Left colon (tissue), 2 donors: ENCODE measurements at places on chromosomes 2 and 18.

GRCh38 chr2:136393514-136393913 is 275.6 kb upstream of the CXCR4 start:
- DNase-seq: no peak

DNA sequence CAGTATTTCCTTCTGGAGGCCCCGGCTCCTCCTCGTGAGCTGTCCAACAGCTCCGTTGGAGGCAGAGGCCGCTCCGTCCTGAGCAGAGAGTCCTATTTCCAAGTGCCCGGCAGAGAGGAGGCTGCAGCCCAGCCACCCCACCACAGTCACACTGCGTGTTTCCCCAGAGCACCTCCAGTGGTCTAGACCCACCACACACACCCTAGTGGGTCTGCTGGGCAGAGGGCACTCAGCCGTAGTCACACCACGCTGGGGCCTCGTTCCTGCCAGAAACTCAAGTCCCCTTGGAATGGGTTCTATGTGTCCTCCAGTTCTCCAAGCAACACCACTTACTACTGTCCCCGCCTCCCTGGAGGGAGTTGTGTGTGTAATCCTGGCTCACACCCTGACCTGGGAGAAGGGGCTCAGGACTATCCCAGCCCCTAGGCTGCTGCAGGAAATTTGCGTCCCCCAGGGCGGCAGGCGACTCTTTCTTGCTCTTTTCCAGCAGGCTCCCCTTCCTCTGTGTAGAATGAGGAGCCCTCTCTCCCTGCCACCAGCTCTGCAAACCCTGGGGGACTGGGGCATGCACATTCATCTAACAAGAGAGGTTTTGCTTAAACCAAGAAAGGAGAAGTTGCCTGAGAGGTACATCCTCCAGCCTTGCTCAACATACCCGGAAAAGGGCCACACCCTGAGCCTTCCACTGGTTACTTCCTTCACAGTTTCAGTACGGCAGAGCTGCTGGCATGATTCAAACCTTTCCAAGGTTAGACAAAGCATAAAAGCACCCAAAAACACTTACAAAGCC is 114.1 kb downstream of the NDUFA10 start:
- no peak for DNase-seq

GRCh38 chr2:69462780-69463179 is 25.5 kb upstream of the NFU1 start:
- no peak for DNase-seq

- no peak for DNase-seq
These were observed 6.3 kb downstream of the TNFAIP6 start for GRCh38 chr2:151363709-151364108.

DNA sequence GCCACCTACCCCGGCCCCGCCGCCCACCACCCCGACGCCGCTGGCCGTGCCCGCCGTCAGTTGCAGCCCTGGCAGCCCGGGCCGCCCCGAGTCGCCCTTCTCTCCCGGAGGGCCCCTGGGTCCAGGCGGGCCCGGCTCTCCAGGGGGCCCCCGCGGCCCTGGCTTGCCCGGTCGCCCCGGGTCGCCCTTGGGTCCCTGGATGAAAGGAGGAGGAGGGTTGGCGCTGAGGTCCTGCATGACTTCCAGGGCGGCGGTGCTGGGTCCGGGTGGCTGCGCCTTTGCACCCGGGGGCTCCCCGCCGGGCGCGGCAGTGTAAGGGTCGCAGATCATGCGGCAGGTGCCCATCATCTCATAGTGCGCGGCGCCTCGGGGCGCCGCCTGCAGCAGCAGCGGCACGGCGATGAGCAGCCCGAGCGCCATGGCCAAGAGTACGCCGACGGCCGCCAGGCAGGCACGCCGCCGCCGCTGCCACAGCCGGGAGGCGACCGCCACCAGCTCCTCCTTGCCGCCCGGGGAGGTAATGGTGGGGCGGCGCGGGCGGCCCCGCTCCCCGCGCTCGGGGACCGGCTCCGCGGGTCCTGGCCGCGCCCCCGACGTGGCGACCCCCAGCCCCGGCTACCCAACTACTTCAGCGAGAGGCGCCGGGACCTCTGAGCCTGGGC is 570 bp downstream of the C1QL2 start:
- no peak for DNase-seq

DNA sequence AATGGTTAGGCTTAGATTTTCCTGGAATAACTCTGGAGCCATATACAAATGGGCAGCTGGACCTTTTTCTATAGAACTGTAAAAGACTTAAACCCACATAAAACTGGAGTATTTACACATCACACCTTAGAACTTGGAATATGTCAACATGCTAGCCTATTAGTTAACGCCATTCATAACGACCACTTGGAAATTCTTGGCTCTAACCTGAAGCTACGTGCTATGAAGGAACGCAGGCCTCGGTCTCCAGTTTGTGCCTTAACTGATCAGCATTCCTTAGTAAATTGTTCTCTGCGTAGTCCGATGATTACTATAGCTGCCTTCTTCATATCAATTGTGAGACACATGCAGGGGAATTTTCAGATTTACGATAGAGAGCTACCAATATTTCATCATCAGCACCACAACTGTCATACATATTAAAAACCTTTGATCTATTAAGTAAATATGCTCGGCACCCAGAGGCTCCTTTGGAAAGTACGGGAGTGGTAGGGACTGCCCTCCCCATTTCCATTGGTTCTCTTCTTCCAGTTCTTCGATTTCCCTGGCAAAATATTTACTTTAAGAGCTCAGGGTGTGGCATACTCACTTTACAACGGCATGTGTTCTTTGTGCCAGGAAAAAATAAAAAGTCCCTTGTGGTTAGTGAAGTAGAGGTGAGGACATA is 17.5 kb upstream of the CCL20 start:
- DNase-seq: peak; percentile 43

DNA sequence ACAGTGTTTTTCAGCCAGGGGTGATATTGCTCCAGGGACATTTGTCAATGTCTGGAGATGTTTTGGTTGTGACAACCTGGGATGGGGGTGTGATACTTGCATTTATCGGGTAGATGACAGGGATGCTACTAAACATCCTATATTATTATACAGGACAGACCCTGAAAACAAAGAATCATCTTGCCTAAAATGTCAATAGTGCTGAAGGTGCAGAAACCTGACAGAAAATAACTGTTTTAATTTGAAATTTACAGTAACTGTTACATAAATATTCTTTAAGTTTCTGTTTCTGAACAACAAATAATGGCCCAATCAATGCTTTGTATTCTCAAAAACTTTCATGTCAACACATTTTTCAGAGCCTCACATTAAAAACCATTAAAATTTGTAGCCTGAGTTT is 2.0 kb downstream of the IL36A start:
- no peak for DNase-seq

DNA sequence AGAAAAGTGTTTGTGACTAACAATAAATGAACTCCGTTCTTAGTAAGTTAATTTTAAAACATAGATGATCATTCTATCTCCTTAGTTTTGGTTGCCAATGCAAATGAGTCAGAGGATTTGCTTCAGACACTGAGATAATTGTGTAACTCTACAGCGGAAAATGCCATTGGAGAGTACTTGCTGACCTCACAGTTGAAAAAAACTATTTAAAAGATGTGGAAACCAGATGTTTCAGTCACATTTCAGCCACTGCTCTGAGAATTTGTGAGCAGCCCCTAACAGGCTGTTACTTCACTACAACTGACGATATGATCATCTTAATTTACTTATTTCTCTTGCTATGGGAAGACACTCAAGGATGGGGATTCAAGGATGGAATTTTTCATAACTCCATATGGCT is at the start of gene TNFAIP6:
TSS of gene TNFAIP6 (plus strand) at position 234 of the 400 bp plus-strand sequence. CDS start at position 309, 75 bp downstream.
- no peak for DNase-seq
